Glutamatergic neuron (in vitro differentiated cells): ENCODE measurements at places on chromosomes 5 and 9.

DNA sequence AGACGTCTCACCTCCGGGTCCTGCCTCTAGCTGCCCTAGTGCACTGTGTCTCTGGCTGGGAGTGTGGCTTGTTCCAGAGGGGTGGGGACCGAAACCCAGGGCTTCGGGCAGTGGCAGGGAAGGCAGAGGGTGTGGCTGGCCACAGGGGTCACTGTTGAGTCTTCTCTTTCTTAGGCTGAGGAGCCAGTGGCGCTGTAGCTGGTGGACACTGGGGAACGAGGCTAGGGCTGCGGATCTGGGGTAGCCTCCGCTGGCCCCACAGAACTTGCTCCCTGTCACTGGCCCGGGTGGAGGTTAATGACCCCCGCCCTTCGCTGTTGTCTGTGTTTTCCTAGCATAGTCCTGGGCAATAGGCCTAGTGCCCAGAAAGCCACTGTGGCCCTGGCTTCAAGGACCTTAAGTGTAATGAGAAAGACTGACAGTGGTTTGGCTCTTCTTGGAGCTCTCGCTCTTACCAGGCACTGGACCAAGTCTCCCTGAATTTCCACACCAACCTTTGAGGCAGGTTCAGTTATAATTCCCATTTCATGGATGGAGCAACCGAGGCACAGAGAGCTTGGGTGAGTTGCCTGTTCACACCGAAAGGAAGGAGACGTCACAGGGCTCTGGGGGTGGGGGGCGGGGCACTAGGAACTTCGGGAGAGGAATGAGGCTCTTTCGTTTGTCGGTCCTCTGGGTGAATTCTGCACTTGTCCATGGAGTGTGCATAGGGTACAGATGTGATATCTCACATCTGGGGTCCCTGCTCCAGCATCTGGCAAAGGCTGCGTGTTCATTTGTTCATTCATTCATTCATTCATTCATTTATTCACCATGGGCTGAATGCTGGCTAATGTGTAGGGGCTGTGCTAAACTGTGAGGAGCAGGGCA lies 4.8 kb upstream of the IER5L start:
- DNase-seq: peak; percentile 68

GRCh38 chr5:54616031-54616430 lies 98.5 kb downstream of the SNX18 start:
- no peak for DNase-seq

GRCh38 chr5:67824852-67825251 lies 390.7 kb upstream of the PIK3R1 start:
- no peak for DNase-seq

GRCh38 chr5:107372723-107373450 lies 297.9 kb downstream of the EFNA5 start:
- no peak for DNase-seq

GRCh38 chr5:171667341-171668096 lies 118.1 kb upstream of the SMIM23 start:
- DNase-seq: no peak

DNA sequence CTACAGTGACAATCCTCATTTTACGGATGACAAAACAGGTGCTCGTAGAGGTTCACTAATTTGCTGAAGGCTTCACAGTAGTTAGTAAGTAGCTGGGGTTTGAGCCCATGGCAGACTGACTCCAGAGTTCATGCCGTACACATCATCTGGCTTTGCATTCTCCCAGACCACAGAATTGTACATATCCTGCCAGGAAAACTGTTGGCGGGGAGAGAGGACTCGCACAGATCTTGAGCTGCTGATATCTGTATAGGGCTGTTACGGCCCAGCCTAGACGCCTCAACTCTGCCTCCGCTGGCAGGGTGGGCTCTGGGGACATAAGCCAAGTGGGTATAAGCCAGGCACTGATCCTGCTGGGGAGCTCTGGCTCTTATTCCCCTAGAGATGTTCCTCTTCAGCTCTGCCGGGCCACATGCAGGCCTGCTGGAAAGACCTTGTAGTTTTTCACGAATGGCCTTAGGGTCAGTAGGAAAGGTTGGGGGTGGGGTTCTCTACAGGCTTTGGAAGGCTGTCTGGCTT lies 16.3 kb downstream of the LARP1 start:
- DNase-seq: peak; percentile 42

DNA sequence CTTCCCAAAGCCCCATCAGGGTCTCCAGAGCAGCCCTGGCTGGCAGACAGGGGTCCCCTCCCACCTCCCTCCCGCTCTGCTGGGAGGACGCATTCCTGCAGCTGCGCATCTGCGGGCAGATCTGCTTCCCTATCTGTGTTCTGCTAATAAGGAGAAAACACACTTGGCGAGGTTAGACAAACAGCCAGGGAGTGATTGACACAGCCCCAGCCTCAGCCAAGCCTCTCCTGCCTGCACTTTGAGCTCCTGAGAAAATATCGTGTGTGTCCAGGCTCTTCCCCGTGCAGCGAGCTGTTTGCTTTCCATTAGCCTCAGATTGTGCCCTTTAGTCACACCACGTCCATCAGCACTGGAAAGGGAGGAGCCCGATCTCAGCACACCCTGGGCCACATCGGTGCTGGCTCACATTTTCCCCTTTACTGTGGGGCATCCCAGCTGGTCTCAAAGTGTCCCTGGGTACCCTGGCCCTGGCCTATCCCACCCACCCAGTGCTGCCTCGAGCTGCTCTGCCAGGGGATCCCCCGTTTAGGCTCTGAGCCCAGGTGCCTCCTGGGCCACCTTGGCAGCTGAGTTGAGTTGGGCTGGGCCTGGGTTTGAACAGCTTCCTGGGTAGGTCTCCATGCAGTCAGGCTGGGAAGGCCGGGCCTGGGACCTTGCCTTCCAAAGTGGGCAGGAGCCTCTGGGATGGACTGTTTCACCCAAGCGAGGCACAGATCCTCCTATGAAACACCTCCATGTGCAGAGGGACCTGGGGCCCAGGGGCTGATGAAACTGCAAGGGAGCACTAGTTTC lies 61.1 kb downstream of the BARX1 start:
- DNase-seq: no peak

DNA sequence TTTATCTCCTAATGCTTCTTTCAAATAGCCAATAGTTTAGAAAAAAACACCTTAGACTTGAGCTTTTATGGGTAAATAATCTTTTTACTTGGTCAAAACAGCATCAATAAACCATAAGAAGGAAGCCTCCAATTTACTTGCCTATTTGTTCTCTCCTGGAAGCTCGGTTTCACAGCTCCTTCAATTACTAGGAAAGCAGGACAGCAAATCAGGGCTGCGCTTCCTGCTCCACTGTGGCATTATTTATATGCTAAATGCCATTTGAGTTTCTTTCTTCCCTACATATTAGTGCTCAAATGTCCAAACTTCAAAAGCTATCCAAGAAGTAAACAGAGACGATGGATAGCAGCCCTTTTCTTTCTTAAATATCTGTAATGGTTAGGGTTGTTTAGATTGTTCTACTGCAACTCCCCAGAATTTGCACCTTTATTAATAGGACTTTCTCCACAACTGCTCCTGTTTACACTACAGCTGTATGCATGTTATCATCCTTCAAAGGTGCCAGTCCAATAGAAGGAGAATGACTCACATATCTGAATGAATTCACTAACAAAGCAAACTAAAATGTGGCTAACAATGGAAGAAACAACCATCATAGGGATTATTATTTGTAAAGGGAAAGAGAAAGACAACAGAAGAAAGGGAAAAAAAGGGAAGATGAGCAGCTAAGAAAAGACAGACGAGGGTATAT lies 58.7 kb downstream of the MED27 start:
- DNase-seq: no peak

GRCh38 chr5:40166802-40167201 lies 512.9 kb upstream of the PTGER4 start:
- DNase-seq: no peak

DNA sequence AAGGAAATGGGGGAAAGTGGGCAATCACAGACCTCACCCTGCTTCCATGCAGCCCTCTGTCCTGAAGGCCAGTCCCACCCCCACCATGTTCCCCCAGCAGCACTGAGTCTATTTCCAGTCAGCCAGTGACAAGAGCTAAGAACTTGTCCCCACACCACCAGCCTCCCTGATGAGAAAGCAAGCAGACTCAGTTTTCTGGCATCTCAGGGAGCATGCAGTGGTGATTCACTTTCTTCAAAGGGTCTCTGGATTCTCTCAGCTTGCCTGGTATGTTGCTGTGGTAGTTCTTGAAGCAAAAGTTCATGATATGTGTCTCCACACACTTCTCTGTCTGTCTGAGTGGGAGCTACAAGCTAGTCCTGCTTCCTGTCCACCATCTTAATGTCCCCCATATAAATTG lies 799.9 kb upstream of the TYRP1 start:
- no peak for DNase-seq

DNA sequence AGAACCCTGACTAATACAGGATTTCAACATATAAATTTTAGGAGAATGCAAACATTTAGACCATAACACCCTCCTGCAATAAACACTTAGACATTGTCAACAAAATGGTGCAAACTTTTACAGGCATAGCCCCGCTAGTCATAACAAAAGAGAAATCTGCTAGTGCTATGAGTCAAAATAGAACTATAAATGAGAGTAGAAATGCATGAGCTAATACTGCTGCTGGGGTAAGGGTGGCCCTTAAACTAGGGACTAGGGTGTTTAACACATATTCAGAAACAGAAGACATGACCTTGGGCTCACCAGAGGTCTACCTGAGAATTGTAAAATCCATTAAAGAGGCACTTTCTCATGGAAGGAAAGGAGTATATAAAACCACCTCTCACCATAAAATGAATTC lies 131.6 kb downstream of the TLR4 start:
- no peak for DNase-seq

DNA sequence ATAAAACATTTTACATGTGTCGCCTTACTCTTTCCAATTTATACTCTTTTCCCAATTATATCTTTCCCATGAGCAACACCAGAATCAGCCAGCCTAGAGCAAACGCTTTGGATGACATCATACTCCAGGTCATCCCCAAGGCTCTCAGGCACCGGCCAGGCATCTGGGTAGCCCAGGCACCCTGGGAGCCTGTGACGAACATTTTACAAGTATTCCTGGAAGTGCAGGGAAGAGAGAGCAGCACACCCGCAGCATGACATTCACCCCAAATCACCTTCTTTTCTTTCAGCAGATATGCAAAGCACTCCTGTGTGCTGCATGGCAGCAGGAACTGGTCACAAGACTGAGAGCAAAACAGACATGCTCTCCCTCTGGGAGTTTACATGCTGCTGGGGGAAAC lies 75.7 kb upstream of the SMIM23 start:
- DNase-seq: peak; percentile 28

DNA sequence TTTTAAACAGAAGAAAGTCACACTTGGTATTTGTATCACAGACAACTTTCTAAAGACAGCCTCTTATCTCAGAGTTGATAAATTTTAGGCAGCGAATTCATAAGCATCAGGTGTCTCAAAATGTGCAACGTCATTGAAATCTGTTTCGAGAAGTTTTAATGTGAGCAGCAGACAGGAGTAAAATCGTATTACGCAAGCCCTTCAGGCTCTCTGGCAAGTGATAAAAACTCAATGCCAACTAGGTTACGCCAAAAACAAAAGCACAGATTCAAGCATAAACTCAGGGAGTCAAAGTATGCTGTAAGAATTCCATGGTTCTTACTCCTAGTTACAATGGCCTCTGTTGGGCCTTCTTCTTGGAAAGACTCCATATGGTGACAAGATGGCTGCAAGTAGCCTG lies 244.7 kb downstream of the SEMA5A start:
- no peak for DNase-seq

DNA sequence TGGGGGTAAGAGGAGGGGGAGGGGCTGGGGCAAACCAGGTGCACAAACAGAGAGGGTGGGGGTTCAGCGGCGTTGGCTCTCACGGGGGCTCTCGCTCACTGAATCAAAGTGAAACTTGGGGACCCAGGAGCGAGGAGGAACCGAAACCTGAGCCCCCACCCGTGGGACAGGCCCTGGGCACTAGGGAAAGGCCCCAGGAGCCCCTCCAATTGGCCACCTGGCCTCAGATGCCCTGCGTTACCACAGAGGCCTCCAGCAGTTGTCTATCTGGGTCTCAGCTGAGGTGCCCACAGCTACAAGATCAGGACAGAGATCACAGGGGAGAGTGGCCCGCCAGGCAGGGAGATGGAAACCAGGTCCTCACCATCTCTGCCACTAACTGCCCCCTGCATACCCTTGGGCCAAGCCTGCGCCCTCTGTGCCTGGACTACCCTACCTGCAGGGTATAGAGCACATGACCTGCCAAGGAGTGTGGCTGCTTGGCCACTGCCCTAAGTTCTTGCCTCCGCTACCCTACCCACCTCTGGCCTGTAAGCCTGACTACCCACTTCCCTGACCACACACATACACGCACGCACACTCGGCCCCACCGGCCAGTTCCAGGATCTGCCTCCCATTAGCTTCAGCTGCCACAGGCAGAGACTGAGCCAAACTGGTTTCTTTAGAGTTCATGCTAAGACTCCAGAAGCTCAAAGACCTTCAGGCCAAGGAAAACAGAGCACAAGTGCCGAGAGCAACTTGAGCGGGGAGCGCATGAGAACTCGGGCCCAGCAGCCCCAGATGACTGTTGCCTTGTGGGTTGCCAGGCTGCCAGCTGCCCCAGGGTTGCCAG lies 39.9 kb downstream of the PAX5 start:
- DNase-seq: no peak

- DNase-seq: no peak
Measured at GRCh38 chr9:14993901-14994554, 83.8 kb upstream of the FREM1 start.

- no peak for DNase-seq
Measured at GRCh38 chr5:92468295-92468694, 1085.2 kb upstream of the ARRDC3 start.

DNA sequence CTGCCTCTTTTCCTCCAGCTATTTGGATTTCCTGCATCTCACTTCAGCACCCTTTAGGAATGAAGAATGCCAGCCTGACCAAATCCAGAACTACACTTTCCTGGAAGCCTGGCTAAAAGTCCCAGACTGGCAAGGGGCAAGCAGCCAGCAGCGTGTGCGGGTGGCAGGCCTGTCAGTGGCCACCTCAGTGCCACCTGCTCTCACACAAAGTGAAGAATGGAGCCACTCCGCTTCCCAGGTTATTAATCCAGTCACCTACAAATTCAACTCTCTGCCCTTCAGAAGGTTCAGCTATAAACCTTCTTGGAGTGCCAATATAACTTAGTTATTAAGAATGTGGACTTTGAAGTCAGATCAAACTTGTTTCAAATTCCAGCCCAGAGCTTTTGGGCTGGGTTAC lies 6.7 kb upstream of the ALDOB start:
- no peak for DNase-seq

DNA sequence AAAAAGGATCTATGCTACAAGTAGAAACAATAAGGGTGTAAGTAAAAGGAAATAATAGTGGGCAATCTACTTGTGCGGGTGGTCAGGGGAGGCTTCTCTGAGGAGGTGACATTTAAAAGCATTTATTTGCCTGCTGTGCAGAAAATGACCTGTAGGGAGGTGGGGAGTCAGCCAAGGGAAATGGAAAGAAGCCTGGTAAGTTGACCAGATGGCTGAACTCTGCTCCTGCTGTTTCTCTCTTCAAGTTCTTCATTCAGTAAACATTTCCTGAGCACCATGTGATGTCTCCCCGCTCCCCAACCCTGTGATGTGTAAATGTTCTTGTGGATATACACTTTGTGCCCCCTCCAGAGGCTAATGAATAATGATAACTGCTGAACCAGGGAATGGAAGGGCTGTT lies 9.9 kb upstream of the SPIN1 start:
- DNase-seq: no peak
